ENCODE measurements at places on chromosomes 13 and 19.

DNA sequence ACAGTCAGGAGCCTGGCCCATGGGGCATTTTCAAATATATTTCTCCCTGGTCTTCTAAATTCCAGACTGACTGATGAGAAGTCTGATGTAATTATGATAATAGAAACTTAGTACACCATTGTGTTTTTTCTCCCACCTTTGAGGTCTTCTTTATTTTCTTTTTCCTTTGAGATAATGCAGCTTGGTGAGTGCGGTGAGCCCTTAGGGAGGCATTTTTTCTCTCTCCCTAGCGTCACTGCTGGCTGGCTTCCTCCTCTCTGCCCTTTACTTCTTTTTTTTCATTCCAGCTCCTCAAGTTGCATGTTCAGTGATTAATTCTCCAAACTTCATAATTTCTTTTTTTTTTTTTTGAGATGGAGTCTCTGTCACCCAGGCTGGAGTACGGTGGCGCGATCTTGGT is 12.8 kb upstream of the CDC42EP5 start:
- DNase-seq, result no peak

- no peak for DNase-seq
These were observed 3.8 kb upstream of the KCTD12 start for GRCh38 chr13:76890021-76890420.

- DNase-seq, result no peak
These were observed 13.5 kb downstream of the ERVV-2 start for GRCh38 chr19:53057904-53058580.

DNA sequence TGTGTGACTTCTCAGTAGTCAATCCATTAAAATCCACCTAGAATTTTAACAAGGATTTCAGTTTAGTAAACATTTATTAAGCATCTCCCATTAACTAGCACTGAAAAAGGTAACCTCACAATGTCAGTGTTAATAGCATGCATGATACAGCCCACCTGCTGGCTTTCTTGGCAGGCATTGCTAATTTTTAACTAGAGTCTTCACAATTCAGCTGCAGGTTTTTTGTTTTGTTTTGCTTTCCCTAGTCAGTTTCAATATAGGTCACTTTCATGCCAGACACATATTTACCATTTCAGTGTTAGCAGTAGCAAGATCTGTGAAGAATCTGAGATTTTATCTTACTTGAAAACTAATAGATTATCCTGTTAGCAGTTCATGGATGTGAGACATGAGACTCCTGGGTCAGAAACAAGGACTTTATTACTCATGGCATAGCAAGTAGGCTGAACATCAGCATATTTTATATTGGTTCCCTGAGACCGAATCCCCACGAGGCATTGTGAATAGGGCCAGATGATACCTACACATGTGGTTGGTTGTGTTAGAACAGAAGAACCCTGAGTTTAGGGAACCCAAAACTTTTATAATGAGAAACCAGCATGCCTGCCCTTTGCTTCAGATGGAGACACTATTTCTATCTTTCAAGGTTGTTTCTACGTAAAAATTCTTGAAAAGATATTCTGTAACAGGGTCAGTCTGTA is 198.0 kb upstream of the HTR2A start:
- no peak for DNase-seq

DNA sequence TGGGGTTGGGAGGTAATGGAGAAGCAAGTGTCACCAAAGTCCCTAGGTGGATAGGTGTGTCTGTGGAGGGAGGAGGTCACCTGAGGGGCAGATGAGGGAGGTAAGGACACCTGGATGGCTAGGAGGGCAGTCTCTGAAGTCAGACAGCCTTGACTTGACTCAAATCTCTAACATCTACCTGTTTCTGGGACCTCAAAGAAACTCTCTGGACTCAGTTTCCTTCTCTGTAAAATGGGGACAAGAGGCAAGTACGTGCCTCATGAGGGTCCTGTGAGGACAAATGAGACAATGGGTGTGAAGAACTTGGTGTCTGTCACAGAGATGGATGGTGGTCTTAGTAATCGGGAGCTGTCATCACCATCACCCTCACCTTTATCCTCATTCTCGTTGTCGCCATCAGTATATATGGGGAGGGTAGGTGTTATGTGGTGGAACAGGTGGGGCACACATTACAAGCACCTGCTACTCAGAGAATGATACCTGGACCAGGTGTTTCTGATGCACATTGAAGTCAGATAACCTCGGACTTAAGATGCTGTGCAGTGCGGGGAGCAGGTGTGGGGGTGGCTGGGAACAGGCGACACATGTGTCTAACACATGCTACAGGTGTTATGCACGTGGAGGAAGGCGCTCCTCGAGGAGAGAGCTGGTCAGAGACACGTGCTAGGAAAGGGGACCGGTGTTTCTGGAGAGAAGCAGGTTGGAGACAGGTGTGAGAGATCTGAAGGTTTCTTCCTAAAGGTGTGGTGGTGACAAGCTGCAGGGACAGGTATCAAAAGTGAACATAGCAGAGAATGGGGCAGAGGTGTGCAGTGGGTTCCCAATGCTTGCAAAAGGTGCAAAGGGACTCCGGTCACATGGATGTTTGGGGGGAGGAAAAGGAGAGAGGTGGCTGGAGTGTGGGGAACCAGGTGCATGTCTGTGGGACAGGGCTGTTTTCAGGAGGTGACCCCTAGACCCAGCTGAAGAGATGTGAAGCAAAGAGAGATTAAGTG is 3.8 kb downstream of the ERFL start:
- no peak for DNase-seq
